Esophagus squamous epithelium (tissue), 5 donors: ENCODE measurements at places on chromosomes 7 and 10. TPM values are rescaled to one million over a fixed set of nuclear protein-coding genes. Genes with fewer than 3 reads are reported as not detected.

Gene SSC4D
- total RNA-seq = not detected

Gene OR6B1
- not detected for total RNA-seq

Gene UCN3
- not detected for total RNA-seq

Gene ANKRD30A
- not detected for total RNA-seq

Gene FAM25C
- total RNA-seq = not detected

Gene DTX2
- 65.1 TPM for total RNA-seq

Gene NUTM2E
- total RNA-seq = under 0.01 TPM

Gene EBLN1
- total RNA-seq = not detected

Gene SLC18A3
- not detected for total RNA-seq

Gene OR2A42
- not detected for total RNA-seq

Gene CALCR
- 0.19 TPM for total RNA-seq

Gene ASB10
- total RNA-seq = not detected

Gene PHTF2
- total RNA-seq = 15.4 TPM

Gene LBX1
- not detected for total RNA-seq

Gene GCK
- total RNA-seq = 0.38 TPM

Gene CFAP69
- 1.8 TPM for total RNA-seq

Gene SERPINE1
- 4.2 TPM for total RNA-seq
